ENCODE measurements at places on chromosomes 11 and 22.

DNA sequence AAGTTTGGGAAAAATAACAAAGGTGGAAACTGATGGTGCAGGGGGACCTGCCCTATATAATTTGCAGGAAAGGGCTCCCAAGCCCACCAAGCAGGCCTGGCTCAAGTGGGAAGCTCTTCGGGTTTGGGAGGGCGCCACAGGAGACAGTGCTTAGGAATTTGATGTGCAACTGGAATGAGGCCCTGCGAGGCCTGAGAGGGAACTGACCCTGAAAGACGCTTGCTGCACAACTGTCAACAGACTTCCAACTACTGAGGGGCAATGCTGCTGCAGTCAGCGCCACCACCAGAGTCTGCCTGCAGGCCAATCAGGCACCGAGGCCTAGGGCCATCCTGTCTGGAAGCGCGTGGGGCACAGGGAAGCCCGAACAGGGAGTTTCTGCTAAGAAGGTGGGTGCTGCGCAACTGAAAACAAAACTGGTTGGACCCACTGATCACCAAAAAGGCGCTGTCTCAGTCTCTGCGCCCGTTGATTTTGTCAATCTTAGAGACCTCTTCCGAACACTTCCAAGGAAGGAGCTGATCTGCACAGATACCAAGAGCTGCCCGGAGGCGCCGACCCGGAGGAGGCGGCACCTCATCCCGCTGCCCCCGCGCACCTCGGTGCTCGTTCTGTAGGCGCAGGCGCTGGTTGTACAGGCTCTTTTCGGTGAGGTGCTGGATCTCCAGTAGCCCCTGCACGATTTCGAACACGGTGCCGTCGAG, 667 bp downstream of the DGCR6L start:
- DNase-seq: no peak

GRCh38 chr11:47187723-47188122, 1.5 kb upstream of the PACSIN3 start:
- DNase-seq: no peak

- no peak for DNase-seq
Observed at GRCh38 chr11:80167766-80168165, 726.9 kb upstream of the TENM4 start.

DNA sequence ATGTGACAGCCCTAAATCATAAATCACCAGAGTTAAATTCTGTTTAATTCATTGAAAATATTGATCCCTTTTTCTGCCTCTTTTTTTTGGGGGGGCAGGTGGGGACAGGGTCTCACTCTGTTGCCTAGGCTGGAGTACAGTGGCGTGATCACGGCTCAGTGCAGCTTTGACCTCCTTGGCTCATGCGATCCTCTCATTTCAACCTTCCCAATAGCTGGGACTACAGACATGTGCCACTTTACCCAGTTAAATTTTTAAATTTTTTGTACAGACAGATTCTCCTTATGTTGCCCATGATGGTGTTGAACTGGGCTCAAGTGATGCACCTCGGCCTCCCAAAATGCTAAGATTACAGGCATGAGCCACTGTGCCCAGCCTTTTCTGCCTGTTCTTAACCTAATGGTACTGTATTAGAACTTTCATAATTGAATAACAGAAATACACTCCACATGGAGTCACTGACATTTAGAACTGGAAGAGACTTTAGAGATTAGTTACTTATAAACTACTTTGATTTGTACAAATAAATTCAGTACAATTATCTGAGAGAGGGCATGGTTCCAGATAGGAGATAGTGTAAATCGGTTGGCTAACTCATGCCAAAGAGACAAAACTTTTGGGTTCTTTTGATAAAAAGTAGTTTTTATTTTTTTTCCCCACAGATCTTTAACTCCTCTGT, 76.4 kb upstream of the PRODH start:
- no peak for DNase-seq

- peak; percentile 56 for DNase-seq
Observed at GRCh38 chr11:129375751-129376657, at the start of gene BARX2. BARX2 (plus strand) TSS chr11:129375848; CDS start chr11:129376036, 188 bp downstream.

DNA sequence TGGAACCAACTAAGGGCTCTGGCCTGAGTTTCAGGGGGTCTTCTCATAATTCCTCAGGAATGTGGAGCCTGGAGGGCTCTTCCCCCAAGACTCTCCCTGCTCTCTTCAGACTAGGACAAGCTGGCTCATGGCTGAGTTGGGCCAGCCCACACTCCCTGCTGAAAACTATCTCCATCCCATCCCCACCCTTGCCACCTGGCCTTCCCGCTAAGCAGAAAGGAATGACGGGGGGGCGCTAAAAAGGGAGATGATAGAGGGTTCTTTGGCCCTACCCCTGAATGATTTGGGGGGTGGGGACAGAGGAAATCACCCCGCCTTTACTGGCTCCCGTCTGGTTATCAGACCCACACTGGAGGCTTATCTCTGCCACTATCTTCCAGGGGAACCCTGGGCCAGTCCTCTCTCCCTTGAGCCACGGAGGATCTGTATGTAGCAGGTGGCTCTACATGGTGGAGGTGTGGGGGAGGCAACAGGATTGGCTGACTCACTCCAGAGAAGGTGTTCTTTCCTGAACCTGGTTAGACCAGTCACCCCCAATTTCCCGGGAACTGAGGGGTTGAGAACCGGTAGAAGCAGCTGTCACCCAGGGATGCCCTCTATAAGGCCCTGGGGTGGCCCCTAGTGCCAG, 5.7 kb downstream of the SMTN start:
- DNase-seq: no peak

GRCh38 chr11:119982517-119983239, 155.2 kb downstream of the TRIM29 start:
- no peak for DNase-seq

- DNase-seq: no peak
Observed at GRCh38 chr11:120061036-120061760, 76.7 kb downstream of the TRIM29 start.

DNA sequence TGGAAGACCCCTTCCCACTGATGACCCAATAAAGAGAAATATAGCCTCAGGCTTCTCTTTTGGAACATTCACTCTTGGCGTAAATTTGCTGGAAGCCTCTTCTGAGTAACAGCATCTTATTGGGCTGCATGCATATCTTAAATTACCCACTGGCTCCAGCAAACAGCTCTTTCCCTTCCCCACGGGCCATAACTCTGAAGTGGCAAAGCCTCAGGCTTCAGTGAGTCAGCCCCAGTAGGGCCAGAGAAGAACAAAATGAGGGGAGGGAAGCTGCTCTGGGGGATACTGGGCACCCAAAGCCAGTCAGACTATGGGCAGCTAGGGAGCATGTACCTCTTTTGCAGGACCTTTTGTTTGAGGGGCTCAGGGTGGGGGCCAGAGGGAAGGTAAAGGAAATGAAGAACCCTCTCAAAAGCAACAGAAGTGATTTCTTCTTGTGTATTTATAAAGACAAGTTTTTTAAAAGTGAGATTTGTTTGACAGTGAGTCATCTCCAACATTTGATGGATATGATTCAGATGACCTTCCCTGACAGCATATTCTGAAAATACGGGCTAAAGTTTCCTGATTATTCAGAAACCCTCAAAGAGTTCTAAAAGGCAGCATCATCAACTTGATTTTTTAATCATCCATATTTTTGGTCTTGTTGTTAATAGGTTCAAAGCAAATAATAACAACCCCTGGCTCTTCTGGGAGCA, 203.4 kb downstream of the KIF18A start:
- DNase-seq: no peak

- no peak for DNase-seq
Observed at GRCh38 chr11:134478176-134478575, 66.1 kb upstream of the B3GAT1 start.

DNA sequence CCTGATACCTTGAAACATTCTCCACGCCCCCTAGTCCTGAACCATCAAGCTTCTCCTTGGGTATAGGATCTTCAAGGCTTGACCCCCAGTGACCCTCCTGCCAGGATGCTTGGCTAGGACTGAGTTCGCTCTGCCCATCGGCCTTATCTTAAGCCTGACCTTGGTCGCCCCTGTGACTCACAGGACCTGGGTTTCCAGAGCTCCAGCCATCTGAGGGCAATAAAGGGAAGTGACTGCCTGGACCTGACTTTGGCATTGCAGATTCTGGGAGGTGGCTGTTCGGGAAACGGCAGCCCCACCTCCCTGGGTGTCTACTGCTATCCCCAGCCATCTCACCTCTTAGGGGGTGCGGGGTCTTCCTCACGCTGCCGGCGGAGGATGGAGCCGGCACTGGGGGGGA, 15.4 kb downstream of the CARD10 start:
- DNase-seq: no peak

- DNase-seq: no peak
Observed at GRCh38 chr22:46001426-46002106, 24.6 kb upstream of the WNT7B start.

GRCh38 chr22:37374571-37374970, 52.7 kb downstream of the ELFN2 start:
- no peak for DNase-seq

GRCh38 chr11:43250309-43250708, 61.5 kb upstream of the API5 start:
- no peak for DNase-seq

- no peak for DNase-seq
Observed at GRCh38 chr22:19133561-19133960, 2.5 kb downstream of the TSSK2 start.

DNA sequence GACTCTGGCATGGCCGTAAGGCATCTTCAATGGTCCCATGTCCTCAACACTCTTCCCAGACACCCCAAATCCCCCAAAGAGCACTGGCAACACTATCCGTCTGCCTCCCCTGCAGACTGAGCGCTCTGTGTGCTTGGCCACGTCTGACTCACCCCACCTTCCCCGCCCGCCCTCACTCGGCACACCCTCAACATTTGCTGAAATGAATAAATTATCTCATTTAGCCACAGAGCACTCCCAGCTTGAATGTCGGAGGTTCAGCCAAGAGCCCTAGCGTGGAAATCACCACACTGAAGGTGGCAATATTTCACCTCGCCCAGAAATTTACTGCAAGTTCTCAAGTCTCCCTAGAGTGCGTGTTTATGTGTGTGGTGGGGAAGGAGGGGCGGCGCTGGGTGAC, 46.6 kb upstream of the TCF20 start:
- DNase-seq: no peak

- no peak for DNase-seq
Observed at GRCh38 chr22:24759765-24760164, 14.8 kb downstream of the PIWIL3 start.

- no peak for DNase-seq
Observed at GRCh38 chr11:127816962-127817361, 770.4 kb downstream of the ETS1 start.

Measured in progenitor cell of endocrine pancreas (in vitro differentiated cells).